ENCODE measurements at places on chromosomes 7 and 10. TPM values are rescaled to one million over a fixed set of nuclear protein-coding genes. Genes with fewer than 3 reads are reported as not detected.

Gene GFRA1
- 6.7 TPM for total RNA-seq

Gene TMEM270
- total RNA-seq, result not detected

Gene KDM7A
- total RNA-seq, result 22.8 TPM

Gene INPP5A
- total RNA-seq, result 30.4 TPM

Gene CDHR1
- total RNA-seq, result not detected

Gene PRSS1
- not detected for total RNA-seq

Gene CUZD1
- total RNA-seq, result not detected

Gene CACNA2D1
- total RNA-seq, result 72.7 TPM

Gene INMT
- total RNA-seq, result 24.2 TPM

Gene NFE2L3
- 5.8 TPM for total RNA-seq

Gene PHYH
- 20.9 TPM for total RNA-seq

Gene TSPAN12
- total RNA-seq, result 10.7 TPM

Gene SLC13A1
- not detected for total RNA-seq

Gene VSTM2A
- total RNA-seq, result 13.6 TPM

Gene PLCE1
- 12.0 TPM for total RNA-seq

Measured in stomach (tissue), 19 donors.